ENCODE measurements at places on chromosomes 1 and 21.
A peak's percentile ranks its signal among the peaks of the same experiment; 100 is the strongest.

- no peak for DNase-seq
Measured at GRCh38 chr1:162145966-162146696, 76.6 kb downstream of the NOS1AP start.

DNA sequence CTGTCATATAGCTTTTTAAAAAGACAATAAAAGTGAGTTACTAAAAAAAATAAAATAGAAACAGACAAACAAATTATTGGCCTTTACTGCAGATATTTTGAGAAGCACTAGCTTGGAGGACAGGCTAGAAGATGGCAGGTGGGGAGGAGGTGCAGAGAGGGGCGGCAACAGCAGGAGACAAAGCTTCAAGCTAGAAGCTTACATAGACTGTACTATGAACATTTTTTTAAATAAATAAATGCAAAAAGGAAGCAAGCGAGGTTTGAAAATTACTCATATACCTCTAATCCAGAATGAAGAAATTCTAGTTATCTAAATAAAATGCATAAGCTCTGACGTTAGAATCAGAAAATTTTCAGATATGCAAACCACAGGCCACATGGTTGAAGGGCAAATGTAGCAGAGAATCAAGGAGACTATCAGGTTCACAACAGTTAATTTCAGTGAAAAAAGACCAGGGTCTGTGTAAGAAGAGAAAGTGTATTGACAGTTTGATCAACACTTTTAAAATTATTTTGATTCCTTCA lies 54.9 kb downstream of the NRIP1 start:
- peak; percentile 93 for DNase-seq

- DNase-seq = no peak
Measured at GRCh38 chr1:109644670-109645069, 11.2 kb upstream of the GSTM4 start.

GRCh38 chr1:243316366-243316989 lies 60.6 kb downstream of the SDCCAG8 start:
- DNase-seq = no peak

- DNase-seq = no peak
Measured at GRCh38 chr1:44260792-44261170, 47.5 kb downstream of the DMAP1 start.

DNA sequence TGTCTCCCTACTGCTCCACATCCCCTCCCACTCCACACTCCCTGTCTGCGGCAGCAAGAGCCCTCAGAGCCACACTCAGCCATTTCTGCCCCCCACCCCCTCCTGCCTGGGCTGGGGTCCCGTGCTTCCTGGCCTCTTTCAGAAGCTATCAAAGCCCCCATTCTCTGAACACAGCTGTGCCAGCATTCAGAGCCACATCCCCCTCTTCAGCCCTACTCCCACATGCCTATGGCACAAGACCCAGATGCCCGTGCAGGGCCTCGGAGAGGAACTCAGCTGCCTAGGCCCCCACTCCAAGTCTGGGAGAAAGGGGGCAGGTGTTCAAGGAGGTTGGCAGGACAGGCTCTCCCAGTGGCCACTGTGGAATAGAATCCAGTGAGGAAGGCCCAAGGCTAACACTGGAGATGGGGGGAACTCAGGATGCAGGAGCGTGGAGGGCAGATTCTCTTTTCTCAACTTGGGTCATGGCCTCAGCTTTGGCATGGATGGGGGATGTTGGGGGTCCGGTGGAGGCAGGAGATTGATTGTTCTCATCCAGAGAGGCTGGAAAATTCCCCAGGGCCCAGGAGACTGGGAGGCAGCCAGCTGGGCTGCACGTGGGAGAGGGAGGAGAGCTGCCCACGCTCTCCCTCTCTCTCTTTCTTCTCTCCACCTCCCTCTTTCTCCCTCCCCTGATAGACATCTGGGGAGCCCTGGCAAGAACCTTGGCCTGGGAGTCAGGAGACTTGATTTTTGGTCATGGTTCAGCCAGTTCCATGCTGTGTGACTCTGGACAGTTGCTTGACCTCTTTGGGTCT lies 3.5 kb upstream of the BCAN start:
- DNase-seq = no peak

GRCh38 chr1:164842870-164843269 lies 283.9 kb downstream of the PBX1 start:
- DNase-seq = no peak

GRCh38 chr1:7609311-7609994 lies 161.6 kb upstream of the VAMP3 start:
- no peak for DNase-seq

DNA sequence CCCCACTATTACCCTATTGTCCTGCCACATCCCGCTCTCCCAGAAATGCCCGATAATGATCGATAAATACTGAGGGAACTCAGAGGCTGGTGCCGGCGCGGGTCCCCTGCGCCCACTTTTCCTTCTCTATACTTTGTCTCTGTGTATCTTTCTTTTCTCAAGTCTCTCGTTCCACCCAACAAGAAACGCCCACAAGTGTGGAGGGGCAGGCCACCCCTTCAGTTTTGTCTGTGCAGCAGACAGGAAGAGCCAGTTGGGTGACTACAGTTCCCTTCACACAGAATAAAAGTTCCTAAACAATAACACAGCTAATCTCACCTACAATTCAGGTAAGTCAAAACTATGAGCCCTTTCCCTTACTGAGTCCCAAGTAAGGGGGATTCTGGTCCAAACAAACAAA lies 423.7 kb downstream of the SMYD3 start:
- DNase-seq = no peak

DNA sequence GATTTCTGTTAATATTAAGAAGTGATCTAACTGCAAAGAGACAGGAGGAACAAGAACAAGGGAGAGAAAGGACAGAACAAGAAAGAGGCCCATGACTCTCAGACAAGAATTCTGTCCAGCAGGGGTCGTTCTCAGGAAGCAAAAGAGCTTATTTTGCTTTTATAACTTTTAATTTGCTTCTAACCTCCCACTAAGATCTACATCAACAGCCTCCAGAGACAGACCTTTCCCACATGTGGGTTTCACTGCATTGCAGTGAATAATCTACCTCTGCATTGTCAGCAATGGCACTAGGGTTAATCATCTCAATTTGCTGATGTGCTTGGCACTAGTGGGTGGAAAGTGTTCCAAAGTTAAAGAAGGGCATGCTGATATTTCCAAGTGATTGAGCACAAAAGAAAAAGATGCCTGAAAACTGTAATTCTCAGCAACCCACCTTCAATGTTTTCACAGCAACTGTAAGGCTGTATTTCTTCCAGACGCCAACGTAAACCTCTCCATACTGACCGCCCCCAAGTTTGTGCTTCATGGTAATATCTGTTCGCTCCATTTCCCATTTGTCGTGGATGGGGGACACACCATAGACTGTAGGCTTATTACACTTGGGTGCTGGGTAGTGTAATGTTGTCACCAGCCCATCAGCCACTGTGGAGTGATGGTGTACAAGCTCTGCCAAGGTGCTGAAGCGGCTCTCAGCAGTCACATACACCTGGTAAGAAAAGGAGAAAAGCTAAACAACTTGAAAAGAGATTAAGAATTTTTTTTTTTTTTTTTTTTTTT lies 39.5 kb downstream of the TOR3A start:
- DNase-seq = peak; percentile 48

- DNase-seq = no peak
Measured at GRCh38 chr1:221690858-221691257, 51.0 kb downstream of the DUSP10 start.

- no peak for DNase-seq
Measured at GRCh38 chr1:30345491-30346130, 377.8 kb downstream of the MATN1 start.

GRCh38 chr1:9065213-9065751 lies 4.2 kb downstream of the SLC2A5 start:
- DNase-seq = no peak

DNA sequence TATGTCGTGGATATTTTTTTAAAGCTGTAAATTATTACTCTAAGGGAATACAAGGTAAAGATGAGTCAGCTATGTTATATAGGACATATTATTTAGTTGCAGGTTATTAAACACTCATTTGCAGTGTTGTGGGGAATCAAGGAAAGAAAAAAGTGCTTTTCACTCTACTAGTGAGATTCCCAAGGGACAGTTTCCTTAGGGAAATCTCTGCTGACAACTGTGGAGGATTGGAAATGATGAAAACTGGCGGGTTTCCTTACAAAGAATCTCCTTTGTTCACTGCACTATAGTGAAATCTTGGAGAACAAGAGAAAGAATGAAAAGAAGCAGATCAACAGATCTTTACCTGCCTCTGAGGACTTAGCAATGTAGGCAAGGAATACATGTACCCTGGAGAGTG lies 24.5 kb upstream of the TRIM45 start:
- DNase-seq = no peak

DNA sequence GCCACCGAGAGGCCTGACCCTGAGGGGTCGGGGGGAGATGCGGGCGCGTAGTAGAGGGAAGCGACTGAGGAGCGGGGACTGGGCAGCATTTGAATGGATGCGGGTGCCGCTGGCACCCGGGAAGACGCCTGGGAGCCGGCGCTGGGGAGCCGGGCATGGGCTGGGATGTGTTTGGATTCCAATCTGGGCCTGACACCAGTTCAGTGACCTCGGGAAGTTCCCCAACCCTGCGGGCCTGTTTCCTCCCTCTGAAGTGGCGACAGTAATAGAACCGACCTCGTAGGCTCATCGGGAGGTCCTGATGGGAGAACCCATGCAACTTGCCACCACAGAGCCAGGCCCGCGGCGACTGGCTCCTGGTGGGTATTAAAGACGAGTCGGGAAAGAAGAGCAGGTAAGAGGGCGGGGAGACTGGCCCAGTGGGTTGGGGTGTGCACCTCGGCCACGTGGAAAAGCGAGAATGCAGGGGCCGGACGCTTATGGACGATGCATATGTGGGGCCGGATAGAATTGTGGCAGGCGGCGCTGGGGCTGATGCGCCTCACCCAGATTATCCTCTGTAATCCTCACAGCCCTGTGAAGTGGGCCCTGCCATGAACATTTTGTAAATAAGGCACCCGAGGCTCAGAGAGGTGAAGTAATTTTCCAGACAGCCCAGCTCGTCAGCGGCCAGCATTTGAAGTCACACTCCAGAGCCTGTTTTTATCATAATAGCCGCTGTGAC lies 105.8 kb downstream of the SLC16A1 start:
- no peak for DNase-seq

DNA sequence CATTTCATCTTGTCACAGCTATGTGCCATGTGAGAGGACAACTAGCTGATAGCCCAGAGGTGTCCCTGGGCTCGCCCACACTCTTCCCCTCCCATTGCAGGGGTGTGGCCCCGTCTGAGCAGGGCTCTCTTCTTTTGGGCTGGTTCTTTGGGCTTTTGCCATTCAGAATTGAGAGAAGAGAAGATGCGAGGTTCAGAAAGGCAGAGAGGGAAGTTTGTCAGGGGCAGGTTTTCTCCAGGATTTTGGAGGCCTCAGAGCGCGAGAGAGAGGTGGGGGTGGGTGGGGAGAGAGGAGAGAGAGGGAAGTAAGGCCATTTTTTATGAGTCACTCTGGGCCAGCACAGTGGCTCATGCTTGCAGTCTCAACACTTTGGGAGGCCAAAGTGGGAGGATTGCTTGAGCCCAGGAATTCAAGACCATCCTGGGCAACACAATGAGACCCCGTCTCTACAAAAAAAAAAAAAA lies 5.2 kb downstream of the IFI6 start:
- DNase-seq = no peak

- no peak for DNase-seq
Measured at GRCh38 chr1:1406101-1406820, 832 bp downstream of the MRPL20 start.

- no peak for DNase-seq
Measured at GRCh38 chr1:150775276-150775675, 9.7 kb upstream of the CTSS start.

DNA sequence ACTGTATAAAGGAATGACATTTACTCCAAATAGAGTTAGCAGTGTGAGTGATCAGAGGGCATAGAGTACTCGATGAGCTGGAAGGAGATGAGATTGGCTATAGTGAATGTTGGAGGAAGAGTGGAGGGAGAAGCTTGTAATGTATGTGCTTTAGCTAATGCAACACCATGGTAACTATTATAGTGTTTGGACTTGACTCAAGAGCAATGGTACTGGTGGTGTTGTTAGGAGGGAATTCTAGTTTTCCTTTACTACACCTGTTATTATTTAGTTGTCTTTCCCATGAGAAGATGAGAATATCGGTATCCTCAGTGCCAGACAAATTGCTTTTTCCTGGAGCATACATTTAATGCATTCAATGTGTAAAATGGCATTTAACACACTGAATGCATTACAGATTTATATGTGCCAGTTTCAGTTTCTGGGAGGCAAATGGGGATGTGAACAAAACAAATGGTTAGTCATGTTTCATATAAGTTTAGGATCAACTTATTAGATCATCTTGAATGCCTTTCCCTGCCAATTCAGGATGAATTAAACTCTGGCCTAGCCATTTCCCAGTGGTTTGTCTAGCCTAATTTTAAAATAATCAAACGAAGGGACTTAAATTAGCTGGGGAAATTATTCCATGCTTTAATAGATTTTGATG lies 291.1 kb upstream of the ADAMTS5 start:
- DNase-seq = no peak
